ENCODE measurements at places on chromosomes 5 and 9.

- DNase-seq = no peak
- H3K27ac ChIP-seq = no peak overlapping the region
- peaks cover 8% of the 10 kb centered on the region for H3K36me3 ChIP-seq
- H3K4me1 ChIP-seq = no peaks in the 10 kb centered on the region
These were observed 39.2 kb upstream of the ELOVL7 start for GRCh38 chr5:60883229-60883628.

DNA sequence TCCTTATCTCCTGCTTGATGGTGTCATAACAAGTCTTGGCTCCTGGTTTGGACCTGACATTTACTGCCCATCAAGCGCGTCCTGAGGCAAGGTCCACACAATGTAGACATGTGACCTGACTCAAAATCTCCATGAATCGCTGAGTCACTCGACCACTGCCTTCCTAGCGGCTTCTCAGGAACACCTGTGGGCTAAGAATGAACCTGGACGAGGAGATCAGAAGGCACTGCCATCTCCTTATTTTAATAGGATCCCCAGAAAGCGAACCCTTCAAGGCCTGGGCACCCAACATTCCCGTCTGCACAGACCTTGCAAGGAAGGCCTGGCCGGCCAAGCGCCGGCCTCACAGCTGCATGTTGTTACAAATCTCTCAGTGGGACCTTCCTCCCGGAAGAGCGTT is 60.6 kb upstream of the IRX1 start:
- H3K27ac ChIP-seq = no peak overlapping the region
- no peak for DNase-seq

DNA sequence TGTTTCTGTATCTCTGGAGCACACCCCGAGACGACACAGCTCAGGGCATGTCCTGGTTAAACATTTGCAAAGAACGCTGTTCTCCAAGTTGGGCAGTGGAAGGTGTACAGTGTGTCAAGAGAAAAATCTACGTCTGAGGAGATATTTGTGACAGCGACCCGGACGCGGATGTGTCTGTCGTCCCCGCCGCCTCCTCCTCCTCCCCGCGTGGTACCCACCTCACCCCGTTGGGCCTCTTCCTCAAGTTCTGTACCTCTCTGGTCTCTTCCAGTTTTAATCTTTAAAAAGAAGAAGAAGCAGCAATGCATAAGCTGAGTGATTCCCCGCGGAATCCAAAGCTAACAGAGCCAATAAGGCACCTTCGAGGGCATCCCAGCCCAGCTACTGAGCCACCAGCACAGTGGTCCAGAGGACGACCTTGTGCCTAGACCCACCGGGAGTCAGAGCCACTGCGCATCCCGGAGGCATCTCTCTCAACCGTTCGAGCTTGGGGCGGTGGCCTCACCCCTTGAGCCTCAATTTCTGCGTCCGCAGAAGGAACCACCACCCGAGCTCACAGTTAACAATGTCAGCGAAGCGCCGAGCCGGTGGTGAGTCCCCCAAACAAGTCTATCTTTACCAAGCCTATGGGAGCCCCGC is 467 bp downstream of the C9orf78 start:
- peak overlapping the region; percentile 96 for H3K27ac ChIP-seq
- peak; percentile 54 for DNase-seq
- peaks cover 43% of the 10 kb centered on the region for H3K4me1 ChIP-seq

DNA sequence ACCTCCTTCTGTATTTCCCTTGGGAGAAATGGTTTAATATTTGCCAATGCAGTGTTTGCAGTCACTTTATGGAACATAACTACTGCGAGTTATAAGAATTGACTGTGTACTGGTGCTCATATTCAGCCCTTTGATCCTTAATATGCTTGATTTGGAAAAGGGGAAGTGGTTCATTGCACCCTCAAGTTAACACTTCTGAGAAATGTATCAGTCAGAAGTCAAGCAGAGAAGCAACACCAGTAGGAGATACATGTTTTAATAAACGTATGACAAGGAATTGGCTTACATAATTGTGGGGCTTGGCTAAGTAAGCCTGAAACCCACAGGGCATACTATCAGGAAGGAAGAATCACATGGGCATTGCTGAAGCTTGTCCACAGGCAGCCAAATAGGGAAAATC is 131.0 kb upstream of the SPRY4 start:
- H3K4me1 ChIP-seq = peaks cover 10% of the 10 kb centered on the region
- H3K27me3 ChIP-seq = peaks cover 11% of the 10 kb centered on the region
- no peak overlapping the region for H3K4me3 ChIP-seq
- no peak for DNase-seq

- DNase-seq = peak; percentile 11
- H3K4me1 ChIP-seq = peaks cover 22% of the 10 kb centered on the region
- H3K36me3 ChIP-seq = peaks cover 55% of the 10 kb centered on the region
- no peak overlapping the region for H3K4me3 ChIP-seq
These were observed 3.4 kb upstream of the CAMSAP1 start for GRCh38 chr9:135910757-135911156.

DNA sequence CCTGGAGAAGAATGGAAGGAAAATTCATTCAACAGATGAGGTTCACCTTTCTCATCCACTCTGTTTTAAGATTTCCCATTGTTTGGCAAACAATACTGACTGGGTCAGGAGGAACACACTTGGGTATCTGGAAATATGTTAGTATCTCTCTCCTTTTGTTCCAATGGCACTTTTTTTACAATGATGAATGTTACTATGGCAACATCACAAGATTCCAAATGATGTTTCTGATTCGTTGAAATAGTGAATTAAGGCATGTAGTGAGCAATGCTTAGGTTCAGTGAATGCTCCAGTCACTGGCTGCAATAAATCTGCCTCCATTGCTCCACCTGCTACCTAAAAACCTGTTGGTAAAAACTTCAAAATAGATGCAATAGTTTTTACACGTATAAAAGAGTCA is 392.8 kb downstream of the DNAH5 start:
- DNase-seq = no peak
- no peaks in the 10 kb centered on the region for H3K36me3 ChIP-seq
- H3K4me1 ChIP-seq = no peaks in the 10 kb centered on the region
- no peak overlapping the region for H3K27ac ChIP-seq

DNA sequence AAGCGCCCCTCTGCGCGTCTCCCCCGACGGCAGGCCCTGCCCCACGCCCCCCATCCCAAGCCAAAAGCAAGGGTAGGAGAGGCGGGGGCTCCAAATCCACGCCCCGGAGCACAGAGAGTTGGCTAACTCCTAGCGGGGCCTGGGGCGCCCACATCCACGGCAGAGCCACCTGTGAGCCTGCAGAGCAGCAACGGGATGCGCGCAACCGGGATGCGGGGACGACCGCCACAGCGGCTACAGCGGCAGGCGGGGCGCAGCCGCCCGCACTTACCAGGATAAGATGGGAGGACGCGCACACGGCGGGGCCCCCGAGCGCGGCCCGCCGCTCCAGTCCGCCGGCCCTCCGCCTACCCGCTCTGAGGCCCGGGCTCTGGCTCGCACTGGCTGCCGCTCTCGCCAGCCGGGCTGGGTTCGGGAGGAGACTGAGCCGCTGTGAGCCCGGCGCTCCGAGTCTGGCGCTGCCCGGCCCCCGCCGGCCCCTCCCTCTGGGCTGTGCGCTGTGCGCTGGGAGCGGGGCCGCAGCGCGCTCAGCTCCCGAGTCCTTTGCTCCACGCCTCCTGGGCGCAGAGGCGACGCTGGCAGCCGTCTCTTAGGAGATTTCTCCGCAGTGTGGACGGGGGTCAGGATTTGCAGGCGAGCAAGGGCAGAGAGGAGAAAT is at the start of gene SLC24A2:
Gene SLC24A2 (minus strand): TSS at position 424 of the 658 bp plus-strand sequence.
- H3K27me3 ChIP-seq = peaks cover 61% of the 10 kb centered on the region
- H3K4me3 ChIP-seq = no peak within 1 kb of the TSS
- H3K27ac ChIP-seq = no peak within 1 kb of the TSS
- no peak for DNase-seq
- no peaks in the 10 kb centered on the region for H3K4me1 ChIP-seq

DNA sequence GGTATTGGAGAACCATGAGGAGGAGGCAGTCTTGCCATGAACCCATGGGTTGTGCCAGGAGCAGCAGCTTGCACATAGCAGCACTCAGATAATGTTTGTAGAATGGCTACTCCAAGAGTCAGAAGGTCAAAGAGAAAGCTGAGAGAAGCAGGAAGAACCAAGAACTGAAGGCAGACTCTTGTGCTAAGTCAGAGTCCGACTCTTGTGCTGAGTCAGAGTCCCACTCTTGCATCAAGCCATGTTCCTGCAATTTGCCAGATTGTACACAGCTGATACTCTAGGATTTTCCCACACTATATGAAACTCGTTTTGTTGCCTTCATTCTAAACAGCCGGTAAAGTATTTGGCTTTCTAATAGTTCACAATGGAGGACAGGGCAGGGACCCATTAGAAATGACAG is 26.2 kb upstream of the HSPA9 start:
- H3K27me3 ChIP-seq = peaks cover 59% of the 10 kb centered on the region
- no peaks in the 10 kb centered on the region for H3K36me3 ChIP-seq
- no peak overlapping the region for H3K27ac ChIP-seq
- H3K4me1 ChIP-seq = peaks cover 8% of the 10 kb centered on the region
- no peak overlapping the region for H3K4me3 ChIP-seq

DNA sequence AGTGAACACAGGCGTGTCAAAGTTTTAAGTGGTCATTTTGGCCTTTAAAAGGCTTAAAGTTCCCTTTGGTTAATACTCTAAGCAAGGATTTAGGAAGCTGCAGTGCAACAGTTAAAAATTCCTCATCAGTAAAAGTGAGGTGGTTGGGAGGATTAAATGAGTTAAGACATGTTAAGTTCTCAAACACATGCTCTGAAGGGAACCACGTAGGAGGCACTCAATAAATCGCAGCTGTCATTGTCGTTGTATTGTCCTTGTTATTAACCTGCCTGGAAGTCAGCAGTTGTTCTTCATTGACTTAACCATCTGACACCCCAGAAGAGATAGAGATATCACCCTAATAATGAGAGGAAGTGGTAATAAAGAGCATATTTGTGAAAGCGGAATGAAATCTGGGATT is 247.5 kb downstream of the MARCHF11 start:
- no peaks in the 10 kb centered on the region for H3K27me3 ChIP-seq
- no peaks in the 10 kb centered on the region for H3K4me1 ChIP-seq
- H3K27ac ChIP-seq = no peak overlapping the region
- no peaks in the 10 kb centered on the region for H3K36me3 ChIP-seq
- no peak overlapping the region for H3K4me3 ChIP-seq

DNA sequence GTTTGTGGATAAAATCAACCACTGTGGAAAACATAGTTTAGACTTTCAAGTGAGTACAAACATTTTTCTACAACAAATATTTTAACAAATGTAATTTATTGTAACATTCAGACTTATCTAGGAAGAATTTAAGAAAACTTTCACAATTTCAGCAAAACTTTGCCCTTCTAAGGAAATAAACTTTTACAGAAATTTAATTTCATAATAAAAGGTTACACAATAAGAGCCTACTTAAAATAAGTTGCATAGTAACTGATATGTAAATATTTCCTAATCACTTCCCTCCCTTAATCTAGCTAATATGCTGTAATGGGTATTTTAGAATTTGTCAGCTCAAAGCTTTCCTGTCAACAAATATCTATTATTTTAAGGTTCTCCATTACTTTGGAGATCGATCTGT is 1899.9 kb downstream of the MAT2B start:
- H3K27me3 ChIP-seq = no peaks in the 10 kb centered on the region
- H3K36me3 ChIP-seq = no peaks in the 10 kb centered on the region
- no peak overlapping the region for H3K4me3 ChIP-seq
- H3K4me1 ChIP-seq = no peaks in the 10 kb centered on the region
- DNase-seq = no peak

- DNase-seq = no peak
- H3K4me1 ChIP-seq = peaks cover 6% of the 10 kb centered on the region
- peaks cover 3% of the 10 kb centered on the region for H3K36me3 ChIP-seq
- H3K27me3 ChIP-seq = no peaks in the 10 kb centered on the region
These were observed 591.7 kb downstream of the ZNF608 start for GRCh38 chr5:124154714-124155113.

GRCh38 chr5:72440207-72440638 is 67.0 kb downstream of the ZNF366 start:
- H3K4me3 ChIP-seq = no peak overlapping the region
- H3K27me3 ChIP-seq = no peaks in the 10 kb centered on the region
- H3K36me3 ChIP-seq = no peaks in the 10 kb centered on the region
- no peak for DNase-seq
- no peaks in the 10 kb centered on the region for H3K4me1 ChIP-seq
- no peak overlapping the region for H3K27ac ChIP-seq

DNA sequence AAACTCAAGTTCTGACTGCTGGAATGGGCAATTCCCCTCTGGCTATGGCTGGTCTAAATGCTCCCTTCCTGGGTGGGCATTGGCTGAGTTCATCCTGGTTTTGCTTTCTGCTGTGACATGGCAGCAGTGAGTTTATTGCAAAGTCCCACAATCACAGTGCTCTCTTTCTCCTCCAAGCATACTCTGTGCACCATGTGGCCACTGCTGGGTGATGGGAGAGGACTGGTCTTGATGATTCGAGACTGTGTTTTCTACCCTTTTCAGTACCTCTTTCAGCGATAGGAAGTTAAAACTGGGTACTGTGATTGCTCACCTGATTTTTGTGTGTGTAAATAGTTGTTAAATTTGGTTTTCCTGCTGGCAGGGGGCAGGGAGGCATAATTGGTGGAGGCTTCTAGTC is 49.7 kb downstream of the FER start:
- no peaks in the 10 kb centered on the region for H3K4me1 ChIP-seq
- H3K27me3 ChIP-seq = no peaks in the 10 kb centered on the region
- peaks cover 8% of the 10 kb centered on the region for H3K36me3 ChIP-seq
- H3K4me3 ChIP-seq = no peak overlapping the region

GRCh38 chr5:5652181-5652580 is 229.7 kb downstream of the ICE1 start:
- H3K36me3 ChIP-seq = no peaks in the 10 kb centered on the region
- no peak for DNase-seq
- H3K4me3 ChIP-seq = no peak overlapping the region
- H3K27ac ChIP-seq = no peak overlapping the region
- peaks cover 7% of the 10 kb centered on the region for H3K27me3 ChIP-seq

DNA sequence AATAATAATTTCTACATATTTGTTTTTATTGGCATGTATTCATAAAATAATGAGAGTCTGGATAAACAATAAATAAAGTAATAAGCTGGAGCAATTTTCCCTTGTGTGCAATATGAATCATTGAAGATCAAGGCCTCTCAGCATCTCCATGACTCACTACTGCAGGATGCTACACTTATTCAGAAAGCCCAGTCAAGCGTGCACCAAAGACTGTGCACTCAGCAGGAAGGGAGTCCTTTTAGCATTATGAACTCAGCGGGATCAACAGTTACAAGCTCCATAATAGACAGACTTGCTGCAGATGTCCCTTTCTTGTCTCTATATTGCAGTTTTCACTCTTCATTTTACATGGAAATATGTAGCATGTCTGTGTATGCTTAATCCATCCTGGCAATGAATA is 485.3 kb downstream of the CDH9 start:
- no peaks in the 10 kb centered on the region for H3K27me3 ChIP-seq
- H3K36me3 ChIP-seq = no peaks in the 10 kb centered on the region
- H3K4me3 ChIP-seq = no peak overlapping the region
- no peak for DNase-seq

- no peaks in the 10 kb centered on the region for H3K4me1 ChIP-seq
- H3K27me3 ChIP-seq = no peaks in the 10 kb centered on the region
- no peak for DNase-seq
These were observed 1057.2 kb upstream of the CDH10 start for GRCh38 chr5:25701936-25702335.

DNA sequence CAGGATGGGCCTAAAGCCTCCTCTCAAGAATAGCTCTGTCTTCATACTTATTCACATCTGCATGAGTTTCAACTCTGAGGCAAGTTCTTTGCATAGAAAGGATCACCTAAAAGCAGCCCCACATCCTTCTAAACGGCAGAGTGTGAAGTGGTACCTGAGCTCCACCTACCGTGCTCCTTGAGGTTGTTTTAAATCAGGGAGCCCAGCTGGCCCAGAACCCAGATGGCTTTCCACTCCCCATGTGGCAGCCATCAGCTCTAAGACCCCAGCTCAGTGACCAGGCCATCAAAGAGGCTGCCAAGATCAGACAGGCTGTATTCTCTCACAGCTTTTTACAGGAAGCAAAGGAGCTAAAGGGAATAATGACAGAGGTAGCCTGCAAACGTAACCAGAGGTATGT is 299.3 kb downstream of the RASEF start:
- H3K27me3 ChIP-seq = no peaks in the 10 kb centered on the region
- no peak for DNase-seq
- H3K4me3 ChIP-seq = no peak overlapping the region
- no peaks in the 10 kb centered on the region for H3K4me1 ChIP-seq
